Smooth muscle cell of trachea (primary cell): ENCODE measurements at places on chromosomes 5 and 9. TPM values are rescaled to one million over a fixed set of nuclear protein-coding genes. Genes with fewer than 3 reads are reported as not detected.

The EGFL7 gene
- 6.3 and 17.9 TPM in 2 replicates for total RNA-seq

The NDFIP1 gene
- total RNA-seq, result 107 and 127 TPM in 2 replicates

The PDE8B gene
- under 0.01 TPM in 1 of 2 replicates, not detected in the other for total RNA-seq

The NEUROG1 gene
- not detected in 2 replicates for total RNA-seq

The PCDHA10 gene
- under 0.01 and 0.17 TPM in 2 replicates for total RNA-seq

The GPR151 gene
- total RNA-seq, result not detected in 2 replicates

The PCDHAC2 gene
- total RNA-seq, result under 0.01 TPM in 1 of 2 replicates, not detected in the other

The CCDC171 gene
- 2.8 and 6.8 TPM in 2 replicates for total RNA-seq

The SLC27A6 gene
- total RNA-seq, result under 0.01 and 0.15 TPM in 2 replicates

The PAIP2 gene
- 47.8 and 77.2 TPM in 2 replicates for total RNA-seq

The GRXCR2 gene
- total RNA-seq, result not detected in 2 replicates

The DMGDH gene
- total RNA-seq, result 2.5 and 5.1 TPM in 2 replicates

The EIF4E1B gene
- not detected in 2 replicates for total RNA-seq

The CCNI2 gene
- not detected in 2 replicates for total RNA-seq

The SQSTM1 gene
- 1,147 and 2,519 TPM in 2 replicates for total RNA-seq

The BRINP1 gene
- under 0.01 TPM in 2 replicates for total RNA-seq

The SLC46A2 gene
- not detected in 2 replicates for total RNA-seq

The PCDHGB1 gene
- 4.4 and 4.5 TPM in 2 replicates for total RNA-seq

The CYSTM1 gene
- 18.0 and 45.5 TPM in 2 replicates for total RNA-seq

The GARNL3 gene
- total RNA-seq, result 1.3 and 5.0 TPM in 2 replicates

The RANBP3L gene
- total RNA-seq, result not detected in 2 replicates

The KIF24 gene
- 0.50 and 3.2 TPM in 2 replicates for total RNA-seq

The CDH12 gene
- total RNA-seq, result not detected in 2 replicates

The MARCOL gene
- not detected in 2 replicates for total RNA-seq

The SPEF2 gene
- total RNA-seq, result 4.1 and 5.2 TPM in 2 replicates

The MEGF10 gene
- total RNA-seq, result under 0.01 TPM in 1 of 2 replicates, not detected in the other

The DNAJC21 gene
- 33.2 and 37.2 TPM in 2 replicates for total RNA-seq

The EIF4EBP3 gene
- total RNA-seq, result 1.5 and 3.3 TPM in 2 replicates

The PCDHA3 gene
- 0.15 and 0.17 TPM in 2 replicates for total RNA-seq

The TLR4 gene
- 1.9 and 6.0 TPM in 2 replicates for total RNA-seq

The C9orf50 gene
- total RNA-seq, result 0.17 and 0.44 TPM in 2 replicates

The PLEKHG4B gene
- total RNA-seq, result under 0.01 TPM in 2 replicates

The FOXI1 gene
- total RNA-seq, result not detected in 2 replicates

The PHF2 gene
- total RNA-seq, result 11.6 and 17.0 TPM in 2 replicates

The PCDHGA5 gene
- total RNA-seq, result 2.8 and 3.5 TPM in 2 replicates

The ZNF658 gene
- total RNA-seq, result 6.1 and 8.0 TPM in 2 replicates

The ZFP37 gene
- 3.0 and 5.2 TPM in 2 replicates for total RNA-seq

The CATSPER3 gene
- 0.17 TPM in 1 of 2 replicates, not detected in the other for total RNA-seq

The SPINK4 gene
- not detected in 2 replicates for total RNA-seq

The ISL1 gene
- total RNA-seq, result not detected in 2 replicates

The TNC gene
- total RNA-seq, result 85.3 and 293 TPM in 2 replicates

The PIP5KL1 gene
- total RNA-seq, result 3.3 and 6.1 TPM in 2 replicates

The PCDHGA10 gene
- 13.8 and 14.7 TPM in 2 replicates for total RNA-seq

The CARD19 gene
- 61.9 and 91.5 TPM in 2 replicates for total RNA-seq

The GTF3C4 gene
- 14.1 and 14.9 TPM in 2 replicates for total RNA-seq

The ARHGEF39 gene
- 0.50 and 2.9 TPM in 2 replicates for total RNA-seq

The FAM81B gene
- not detected in 2 replicates for total RNA-seq

The IFNA21 gene
- not detected in 2 replicates for total RNA-seq
